Activated CD4-positive, alpha-beta T cell treated with anti-CD3 and anti-CD28 coated beads, Interleukin-2, amount 10 ng/mL, durations not matched to agents 7 days and 5 days (primary cell): ENCODE measurements at places on chromosomes 11 and 22. TPM values are rescaled to one million over a fixed set of nuclear protein-coding genes. Genes with fewer than 3 reads are reported as not detected.

- H3K4me3 ChIP-seq = no peak overlapping the region
- no peaks in the 10 kb centered on the region for H3K4me1 ChIP-seq
- no peak overlapping the region for H3K27ac ChIP-seq
- no peaks in the 10 kb centered on the region for H3K36me3 ChIP-seq
Observed at GRCh38 chr22:42358643-42359558, 73.3 kb downstream of the NFAM1 start.

GRCh38 chr11:65767406-65767805, 13.4 kb downstream of the AP5B1 start:
- no peak for DNase-seq
- no peak overlapping the region for H3K27ac ChIP-seq
- no peaks in the 10 kb centered on the region for H3K36me3 ChIP-seq
- H3K27me3 ChIP-seq = peaks cover 3% of the 10 kb centered on the region
- H3K4me1 ChIP-seq = peaks cover 4% of the 10 kb centered on the region

- peaks cover 23% of the 10 kb centered on the region for H3K4me1 ChIP-seq
- peak overlapping the region; percentile 42 for H3K4me3 ChIP-seq
- H3K27me3 ChIP-seq = no peaks in the 10 kb centered on the region
- H3K27ac ChIP-seq = peak overlapping the region; percentile 70
Observed at GRCh38 chr11:74783241-74783871, 34.7 kb downstream of the RNF169 start.

DNA sequence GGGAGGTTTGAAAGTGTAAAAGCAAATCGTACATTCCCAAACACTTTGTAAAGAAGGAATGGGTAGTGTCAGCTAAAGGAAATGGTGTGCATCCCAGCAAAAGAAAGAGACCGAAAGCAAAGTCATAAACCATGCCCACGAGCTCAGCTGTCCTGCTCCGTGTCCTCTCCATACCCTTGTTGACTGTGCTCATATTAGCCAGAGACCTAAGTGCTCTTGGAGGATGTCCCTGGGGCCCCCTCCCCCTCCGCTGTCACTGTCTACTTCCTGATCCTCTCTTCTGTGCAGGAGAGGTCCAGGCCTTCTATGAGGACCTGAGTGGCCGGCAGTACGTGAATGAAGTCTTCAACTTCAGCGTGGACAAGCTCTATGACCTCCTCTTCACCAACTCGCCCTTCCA, 46.1 kb downstream of the SCN3B start:
- no peaks in the 10 kb centered on the region for H3K27me3 ChIP-seq
- H3K27ac ChIP-seq = no peak overlapping the region
- DNase-seq = no peak
- peaks cover 41% of the 10 kb centered on the region for H3K36me3 ChIP-seq

DNA sequence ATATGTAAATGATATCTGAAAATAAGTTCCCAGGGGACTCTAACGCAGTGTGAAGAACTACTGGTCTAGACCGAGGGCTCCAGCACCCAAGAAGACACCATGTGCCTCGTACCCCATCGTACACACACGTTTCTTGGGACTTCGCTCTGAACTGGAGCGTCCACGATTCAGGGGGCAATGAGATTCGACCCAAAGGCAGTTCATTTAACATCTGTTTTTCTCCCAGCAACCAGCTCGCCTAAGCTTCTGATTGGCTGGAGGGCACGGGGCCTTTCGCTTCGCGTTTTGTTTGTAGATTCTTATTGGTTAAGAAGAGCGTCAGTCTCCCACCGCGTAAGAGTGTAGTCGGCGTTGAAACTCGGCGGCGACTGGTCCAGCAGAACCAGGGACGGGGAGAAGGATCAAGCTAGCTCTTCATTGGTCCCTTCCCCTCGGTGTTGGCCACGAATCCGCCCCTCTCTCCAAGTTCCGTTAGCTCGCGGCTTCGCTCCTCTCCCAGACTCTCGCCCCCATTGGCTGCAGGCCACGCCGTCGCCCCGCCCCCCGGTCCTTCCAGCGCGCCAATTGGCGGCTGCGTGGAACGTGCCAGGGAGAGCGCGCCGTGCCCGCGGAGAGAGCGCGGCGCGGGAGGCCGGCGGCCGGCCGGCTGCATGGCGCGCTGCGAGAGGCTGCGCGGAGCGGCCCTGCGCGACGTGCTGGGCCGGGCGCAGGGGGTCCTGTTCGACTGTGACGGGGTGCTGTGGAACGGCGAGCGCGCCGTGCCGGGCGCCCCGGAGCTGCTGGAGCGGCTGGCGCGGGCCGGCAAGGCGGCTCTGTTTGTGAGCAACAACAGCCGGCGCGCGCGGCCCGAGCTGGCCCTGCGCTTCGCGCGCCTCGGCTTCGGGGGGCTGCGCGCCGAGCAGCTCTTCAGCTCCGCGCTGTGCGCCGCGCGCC, at the start of gene PDXP:
PDXP (plus strand) TSS at position 591 of the 933 bp plus-strand sequence; CDS start at position 651, 60 bp downstream.
- H3K27me3 ChIP-seq = no peaks in the 10 kb centered on the region
- H3K4me1 ChIP-seq = peaks cover 42% of the 10 kb centered on the region
- peaks cover 20% of the 10 kb centered on the region for H3K36me3 ChIP-seq
- peak; percentile 99 for DNase-seq
- peak within 1 kb of the TSS; percentile 85 for H3K4me3 ChIP-seq

- H3K4me3 ChIP-seq = no peak overlapping the region
- no peaks in the 10 kb centered on the region for H3K4me1 ChIP-seq
- no peak overlapping the region for H3K27ac ChIP-seq
- no peaks in the 10 kb centered on the region for H3K36me3 ChIP-seq
- DNase-seq = no peak
- H3K27me3 ChIP-seq = peaks cover 2% of the 10 kb centered on the region
Observed at GRCh38 chr11:130850185-130850944, 65.9 kb downstream of the SNX19 start.

DNA sequence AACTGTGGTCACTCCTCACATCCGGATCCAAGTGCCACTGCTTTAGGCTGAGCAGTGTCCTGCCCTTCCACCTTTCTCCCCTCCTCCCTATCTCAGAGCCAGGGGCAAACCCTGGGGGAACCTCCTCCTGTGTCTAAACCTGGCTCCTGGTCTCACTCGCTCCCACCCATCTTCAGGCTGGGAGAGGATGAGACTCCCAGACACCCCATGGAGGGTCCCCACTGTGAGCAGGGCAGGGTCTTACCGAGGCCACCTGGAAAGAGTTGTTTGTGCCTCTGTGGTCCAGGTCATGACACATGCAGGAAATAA, 93.6 kb downstream of the PDE2A start:
- peaks cover 17% of the 10 kb centered on the region for H3K4me1 ChIP-seq
- DNase-seq = no peak
- H3K4me3 ChIP-seq = no peak overlapping the region
- no peak overlapping the region for H3K27ac ChIP-seq
- no peaks in the 10 kb centered on the region for H3K36me3 ChIP-seq

Gene PLA2G3
- not detected for total RNA-seq

Gene TMEM191C
- 1.4 TPM for total RNA-seq

Gene OR51T1
- not detected for total RNA-seq
